ENCODE measurements at places on chromosomes 5 and 9.

DNA sequence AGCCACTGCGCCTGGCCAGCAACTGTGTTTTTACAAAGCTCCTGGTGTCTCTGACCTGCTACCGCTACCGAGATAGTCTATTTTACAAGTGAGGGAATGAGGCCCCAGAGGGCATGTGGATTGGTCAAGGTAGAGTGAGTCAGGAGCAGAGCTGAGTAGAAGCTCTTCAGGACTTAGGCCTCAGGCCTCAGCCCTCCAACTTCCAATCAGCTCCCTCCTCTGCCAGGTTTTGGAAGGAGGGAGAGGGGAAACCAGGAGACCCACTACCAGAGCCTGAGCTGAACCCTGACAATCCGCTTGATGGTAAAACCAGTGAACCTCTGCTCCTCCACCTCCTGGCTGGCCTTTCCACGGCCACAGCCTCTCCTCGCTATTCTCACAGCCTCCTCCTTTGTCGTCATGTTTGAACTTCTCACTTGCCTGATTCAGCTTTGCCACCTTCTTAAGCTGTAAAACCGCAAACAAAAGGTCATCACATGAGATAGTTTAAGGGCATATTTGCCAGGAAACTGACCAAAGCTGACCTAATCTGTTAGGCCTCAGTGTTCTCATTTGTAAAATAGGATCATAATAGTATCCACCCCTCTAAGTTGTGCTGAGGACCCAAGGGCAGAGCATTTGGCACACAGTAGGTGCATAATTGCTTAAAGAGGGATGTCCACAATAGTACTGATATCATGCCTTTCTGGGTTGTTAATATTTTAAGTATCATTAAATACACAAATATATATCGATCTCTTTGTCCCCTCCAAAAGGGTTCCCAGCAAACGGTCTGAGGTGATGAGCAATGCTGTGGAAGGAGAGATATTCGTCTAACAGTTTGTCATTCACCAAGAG lies 1.7 kb downstream of the TRAF1 start:
- DNase-seq = no peak

GRCh38 chr5:139872052-139872766 lies 76.6 kb downstream of the PSD2 start:
- DNase-seq = no peak

DNA sequence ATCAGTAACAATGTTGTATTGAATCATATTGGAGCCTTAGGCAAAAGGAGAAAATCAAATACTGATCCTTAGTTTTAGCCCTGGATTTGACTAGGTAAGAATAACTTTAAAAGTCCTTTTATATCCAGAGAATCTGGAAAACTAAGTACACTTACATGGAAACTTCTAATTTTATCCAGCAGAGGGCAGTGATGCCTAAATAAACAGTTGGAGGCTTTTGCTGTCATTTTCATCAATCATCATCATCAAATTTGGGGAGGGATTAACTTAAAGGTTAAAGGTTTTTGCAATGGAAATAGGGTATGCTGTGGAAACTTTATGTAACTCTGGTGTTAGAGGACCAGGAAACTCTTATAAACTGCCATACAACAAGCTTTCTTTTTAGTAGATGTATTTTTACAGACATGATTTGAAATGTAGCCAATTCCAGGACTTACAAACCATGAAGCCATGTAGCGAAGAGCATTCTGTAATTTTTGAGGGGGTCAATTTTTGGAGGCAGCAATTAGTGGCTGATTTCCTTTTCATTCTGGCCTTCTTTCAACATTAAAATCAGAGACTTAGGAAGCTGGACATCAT lies 112.7 kb downstream of the OSTF1 start:
- DNase-seq = no peak

DNA sequence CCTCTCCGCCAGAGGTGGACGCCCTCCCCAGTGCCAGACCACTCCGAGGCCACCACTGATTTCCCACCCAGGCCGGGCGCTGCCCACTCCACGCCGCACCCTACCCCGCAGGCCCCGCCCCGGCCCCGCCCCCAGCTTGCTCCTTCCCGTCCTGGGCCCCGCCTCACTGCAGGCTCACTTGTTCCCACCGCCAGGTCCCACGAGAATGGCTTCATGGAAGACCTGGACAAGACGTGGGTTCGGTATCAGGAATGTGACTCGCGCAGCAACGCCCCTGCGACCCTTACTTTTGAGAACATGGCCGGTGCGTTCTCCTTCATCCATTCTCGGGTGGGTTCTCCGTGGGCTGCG lies 6.5 kb downstream of the LRRC26 start:
- no peak for DNase-seq

- no peak for DNase-seq
Measured at GRCh38 chr9:125977223-125977622, 230.1 kb downstream of the PBX3 start.

DNA sequence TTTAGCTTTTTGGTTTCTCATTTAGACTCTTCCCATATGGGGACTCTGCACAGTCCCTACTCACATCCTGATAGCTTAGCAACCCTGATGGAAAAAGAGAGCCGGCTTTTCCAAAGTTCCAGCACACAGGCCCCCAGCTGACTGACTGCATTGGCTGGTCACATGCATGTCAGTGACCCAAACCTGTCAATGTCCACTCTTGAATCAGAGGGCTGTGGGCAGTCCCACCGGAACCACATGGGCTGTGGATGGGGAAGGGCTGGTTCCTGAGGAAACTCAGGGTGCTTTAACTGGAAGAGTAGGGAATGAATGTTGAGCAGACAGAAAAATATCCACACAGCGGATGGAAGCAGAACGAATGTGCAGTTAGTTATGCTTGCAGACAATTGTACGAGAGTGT lies 136.6 kb downstream of the NSG2 start:
- DNase-seq = no peak

Data from activated B cell treated with CpG ODN at 0.5 μM for 24 hours (primary cell).